Spleen (tissue), 13 donors: ENCODE measurements at places on chromosomes 3 and 15. TPM values are rescaled to one million over a fixed set of nuclear protein-coding genes. Genes with fewer than 3 reads are reported as not detected.

Gene CERS3
- total RNA-seq = not detected

Gene INSYN1
- 0.52 TPM for total RNA-seq

Gene LYZL4
- not detected for total RNA-seq

Gene SLC2A2
- total RNA-seq = not detected

Gene KBTBD12
- not detected for total RNA-seq

- no peaks in the 10 kb centered on the region for H3K27me3 ChIP-seq
- H3K4me1 ChIP-seq = no peaks in the 10 kb centered on the region
- H3K36me3 ChIP-seq = no peaks in the 10 kb centered on the region
- no peak overlapping the region for H3K27ac ChIP-seq
- no peak for DNase-seq
Observed at GRCh38 chr15:24696842-24697241, 21.3 kb downstream of the NPAP1 start.

- no peaks in the 10 kb centered on the region for H3K36me3 ChIP-seq
- peaks cover 40% of the 10 kb centered on the region for H3K27me3 ChIP-seq
- no peak for DNase-seq
- peak overlapping the region; percentile 83 for H3K4me3 ChIP-seq
- peak overlapping the region; percentile 92 for H3K27ac ChIP-seq
- peaks cover 56% of the 10 kb centered on the region for H3K4me1 ChIP-seq
Observed at GRCh38 chr3:159765030-159765859, 223.4 kb upstream of the IL12A start.

DNA sequence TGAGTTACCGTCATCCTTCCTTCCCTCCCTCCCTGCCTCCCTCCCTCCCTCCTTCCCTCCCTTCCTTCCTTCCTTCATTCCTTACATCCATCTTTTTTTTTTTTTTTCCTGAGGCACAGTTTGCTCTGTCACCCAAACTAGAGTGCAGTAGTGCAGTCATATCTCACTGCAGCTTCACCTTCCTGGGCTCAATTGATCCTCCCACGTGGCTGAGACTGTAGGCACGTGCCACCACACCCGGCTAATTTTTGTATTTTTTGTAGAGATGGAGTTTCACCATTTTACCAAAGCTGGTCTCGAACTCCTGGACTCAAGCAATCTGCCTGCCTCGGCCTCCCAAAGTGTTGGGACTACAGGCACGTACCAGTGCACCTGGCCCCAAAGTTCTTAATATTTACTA lies 25.8 kb downstream of the USP3 start:
- H3K27ac ChIP-seq = no peak overlapping the region
- DNase-seq = no peak
- H3K4me1 ChIP-seq = peaks cover 40% of the 10 kb centered on the region
- no peaks in the 10 kb centered on the region for H3K27me3 ChIP-seq

DNA sequence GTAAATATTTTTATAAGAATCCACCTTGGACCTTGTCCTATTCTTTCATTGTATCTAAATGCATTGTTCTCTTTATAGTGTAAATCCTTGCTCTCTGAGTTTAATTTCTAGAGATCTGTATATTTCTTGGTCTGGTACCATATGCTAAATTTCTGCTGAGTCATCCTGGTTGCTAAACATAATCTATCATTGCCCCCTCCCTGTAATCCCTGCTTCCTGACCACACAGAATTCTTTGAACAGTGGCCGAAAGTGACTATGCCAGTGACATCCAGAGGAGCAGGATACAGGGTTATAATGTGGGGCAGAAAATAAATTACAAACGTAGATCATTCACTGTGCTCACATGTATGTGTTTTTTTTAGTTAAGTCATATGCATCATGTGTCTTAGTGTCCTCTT lies 143.1 kb downstream of the DIPK2A start:
- H3K27me3 ChIP-seq = no peaks in the 10 kb centered on the region
- H3K4me3 ChIP-seq = no peak overlapping the region
- no peak overlapping the region for H3K27ac ChIP-seq
- H3K36me3 ChIP-seq = no peaks in the 10 kb centered on the region

GRCh38 chr3:176514297-176514696 lies 683.0 kb downstream of the TBL1XR1 start:
- no peaks in the 10 kb centered on the region for H3K36me3 ChIP-seq
- DNase-seq = no peak
- no peak overlapping the region for H3K27ac ChIP-seq
- no peaks in the 10 kb centered on the region for H3K4me1 ChIP-seq
- no peaks in the 10 kb centered on the region for H3K27me3 ChIP-seq
- no peak overlapping the region for H3K4me3 ChIP-seq

DNA sequence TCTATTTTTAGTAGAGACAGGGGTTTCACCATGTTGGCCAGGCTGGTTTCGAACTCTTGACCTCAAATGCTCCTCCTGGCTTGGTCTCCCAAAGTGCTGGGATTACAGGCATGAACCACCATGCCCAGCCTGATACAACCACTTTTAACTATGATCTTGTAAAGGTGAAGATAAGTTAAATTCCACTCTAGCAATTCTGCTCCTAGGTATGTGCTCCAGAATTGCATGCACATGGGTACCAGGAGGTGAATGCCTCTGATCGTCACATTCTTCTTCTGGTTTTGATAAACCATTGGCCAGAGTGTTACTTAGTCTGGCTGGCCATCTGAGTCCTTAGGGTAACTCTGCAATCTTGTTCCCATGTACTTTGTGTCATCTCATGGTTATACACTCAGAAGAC lies 22.3 kb downstream of the CSPG5 start:
- no peaks in the 10 kb centered on the region for H3K36me3 ChIP-seq
- H3K4me3 ChIP-seq = no peak overlapping the region
- H3K4me1 ChIP-seq = no peaks in the 10 kb centered on the region
- no peaks in the 10 kb centered on the region for H3K27me3 ChIP-seq
- DNase-seq = no peak

DNA sequence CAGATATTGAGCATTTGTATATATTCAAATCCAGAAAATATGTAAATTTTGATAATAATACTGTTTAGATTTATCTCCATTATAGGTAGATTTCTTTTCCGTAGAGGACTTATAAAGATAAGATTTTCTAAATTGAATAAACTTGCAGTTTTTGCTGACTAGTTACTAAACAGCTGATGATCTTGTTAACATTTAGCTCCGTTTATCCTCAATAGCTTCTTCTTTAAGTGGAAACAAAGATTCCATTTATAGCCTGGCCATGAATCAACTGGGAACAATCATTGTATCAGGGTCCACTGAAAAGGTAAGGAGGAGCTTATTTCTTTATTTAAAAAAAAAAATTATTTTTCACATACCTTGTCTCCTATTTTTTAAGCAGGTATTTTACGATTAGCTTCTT lies 16.7 kb downstream of the WDR48 start:
- H3K4me3 ChIP-seq = no peak overlapping the region
- no peak for DNase-seq
- H3K27me3 ChIP-seq = no peaks in the 10 kb centered on the region

DNA sequence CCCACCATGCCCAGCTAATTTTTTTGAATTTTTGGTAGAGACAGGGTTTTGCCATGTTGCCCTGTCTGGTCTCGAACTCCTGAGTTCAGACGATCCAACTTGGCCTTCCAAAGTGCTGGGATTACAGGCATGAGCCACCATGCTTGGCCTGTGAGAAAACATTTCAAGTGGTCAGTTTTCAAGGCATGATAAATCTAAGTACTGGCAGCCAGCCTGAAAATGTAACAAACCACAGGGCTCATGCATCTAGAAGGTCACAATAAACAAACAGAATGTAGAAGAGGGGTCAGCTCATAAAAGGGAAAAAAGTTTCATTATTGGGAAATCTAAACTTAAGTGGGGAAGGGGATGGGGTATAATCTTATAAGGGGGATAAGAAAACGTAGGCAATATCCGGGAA lies 39.9 kb downstream of the PPCDC start:
- H3K36me3 ChIP-seq = peaks cover 5% of the 10 kb centered on the region
- no peak for DNase-seq
- H3K27ac ChIP-seq = no peak overlapping the region

GRCh38 chr15:68279779-68280753 lies 2.5 kb downstream of the FEM1B start:
- peak overlapping the region; percentile 98 for H3K27ac ChIP-seq
- peak overlapping the region; percentile 88 for H3K4me3 ChIP-seq
- peaks cover 12% of the 10 kb centered on the region for H3K36me3 ChIP-seq
- no peaks in the 10 kb centered on the region for H3K27me3 ChIP-seq
- H3K4me1 ChIP-seq = peaks cover 77% of the 10 kb centered on the region

GRCh38 chr3:49717959-49718857 lies 1.3 kb downstream of the AMIGO3 start:
- H3K4me3 ChIP-seq = peak overlapping the region; percentile 68
- peaks cover 41% of the 10 kb centered on the region for H3K36me3 ChIP-seq
- peak; percentile 85 for DNase-seq
- H3K27ac ChIP-seq = no peak overlapping the region
- no peaks in the 10 kb centered on the region for H3K27me3 ChIP-seq

DNA sequence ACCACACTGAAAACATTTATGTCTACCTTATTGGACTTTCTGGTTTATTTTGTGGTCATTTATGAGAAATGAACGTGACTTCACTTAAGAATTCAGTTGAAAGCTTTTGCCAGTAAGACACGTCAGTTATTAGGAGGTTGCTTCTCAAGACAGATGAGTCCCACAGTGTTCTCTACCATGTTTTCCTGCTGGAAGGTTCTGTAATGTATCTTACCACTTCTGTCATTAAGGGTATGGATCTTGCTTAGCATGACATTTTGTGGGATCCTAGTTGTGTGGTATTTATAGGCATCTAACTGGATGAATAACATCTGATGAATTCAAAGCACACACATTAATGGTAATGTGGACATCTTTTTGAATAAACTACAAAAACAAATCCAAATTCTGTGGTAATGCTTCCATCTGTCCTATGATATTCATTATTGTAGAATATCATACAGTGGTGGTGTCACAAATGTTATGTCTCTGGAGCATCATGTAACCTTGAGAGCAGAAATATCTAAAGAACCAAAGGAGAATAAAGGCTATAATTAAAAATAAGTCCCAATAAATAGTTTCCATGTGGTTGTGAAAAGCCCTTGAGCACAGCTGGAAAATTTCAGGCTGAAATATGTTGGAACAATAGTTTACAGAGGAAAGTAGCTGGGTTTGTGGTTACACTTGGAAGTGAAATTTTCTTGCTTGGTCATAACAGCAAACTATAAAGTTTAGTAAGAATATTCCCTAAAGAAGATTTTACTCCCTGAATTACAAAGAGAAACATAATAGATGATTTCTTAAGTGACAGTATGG lies 61.5 kb downstream of the C3orf38 start:
- no peak for DNase-seq
- H3K4me3 ChIP-seq = no peak overlapping the region
- no peak overlapping the region for H3K27ac ChIP-seq
- no peaks in the 10 kb centered on the region for H3K4me1 ChIP-seq

DNA sequence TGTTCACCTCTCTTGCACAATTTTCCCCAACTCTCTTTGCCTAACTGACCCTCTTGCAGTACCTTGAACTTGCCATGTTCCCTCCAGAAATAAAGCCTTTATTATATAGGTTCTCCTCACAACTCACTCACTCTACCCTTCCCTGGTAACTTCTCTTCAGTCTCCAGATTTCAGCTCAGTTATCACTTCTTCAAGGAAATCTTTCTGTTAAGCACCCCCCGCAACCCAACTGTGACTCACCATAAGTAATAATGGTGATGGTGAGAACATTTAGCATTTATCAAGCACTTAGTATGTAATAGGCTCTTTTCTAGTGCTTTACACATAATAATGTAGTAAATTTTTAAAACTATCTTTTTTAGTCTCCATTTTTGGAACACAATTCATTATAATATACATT lies 8.1 kb upstream of the OR5K1 start:
- H3K4me3 ChIP-seq = no peak overlapping the region
- no peaks in the 10 kb centered on the region for H3K36me3 ChIP-seq
- no peak for DNase-seq
- no peak overlapping the region for H3K27ac ChIP-seq
- H3K4me1 ChIP-seq = no peaks in the 10 kb centered on the region

DNA sequence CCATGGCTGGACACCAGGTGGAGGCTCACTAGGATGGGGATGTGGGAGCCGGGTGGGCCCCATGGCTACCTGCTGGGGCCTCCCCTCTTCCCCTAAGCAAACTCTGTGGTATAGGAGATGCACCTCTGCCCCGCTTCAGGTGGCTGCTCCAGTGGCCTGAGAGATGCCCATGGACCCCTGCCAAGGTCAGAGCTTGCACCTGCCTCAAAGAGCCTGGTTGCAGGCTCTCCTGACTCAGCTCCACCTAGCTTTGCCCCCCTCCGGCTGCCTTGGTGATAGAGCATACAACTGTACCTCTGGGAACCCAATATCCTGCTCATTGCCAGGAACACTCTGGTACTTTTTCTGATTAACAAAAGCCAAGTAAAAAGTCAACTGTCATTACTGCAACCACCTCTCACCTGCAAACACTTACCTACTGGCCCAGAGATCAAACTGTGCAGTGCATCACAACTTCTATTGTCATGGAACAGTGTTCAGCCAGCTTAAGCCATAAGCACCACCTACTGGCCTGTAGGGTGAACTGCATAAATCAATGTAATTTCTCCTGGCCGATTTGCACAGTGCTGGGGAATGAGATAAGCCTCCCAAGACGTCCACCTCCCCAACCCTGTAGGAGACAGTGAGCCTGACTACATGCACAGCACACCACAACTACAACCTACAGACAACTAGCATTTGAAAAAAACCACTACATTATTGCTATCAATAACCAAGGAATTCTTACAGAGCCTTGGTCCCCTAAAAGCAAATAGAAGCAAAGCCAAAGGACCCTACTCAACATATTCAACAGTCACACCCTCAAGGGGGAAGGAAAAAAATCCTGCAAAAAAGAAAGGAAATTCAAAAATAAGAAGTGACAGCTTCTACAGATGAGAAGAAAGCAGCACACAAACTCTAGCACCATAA lies 352.4 kb upstream of the ARHGEF26 start:
- H3K4me1 ChIP-seq = no peaks in the 10 kb centered on the region
- no peak overlapping the region for H3K27ac ChIP-seq
- peak; percentile 71 for DNase-seq

- no peaks in the 10 kb centered on the region for H3K4me1 ChIP-seq
- no peaks in the 10 kb centered on the region for H3K36me3 ChIP-seq
- no peak for DNase-seq
- no peaks in the 10 kb centered on the region for H3K27me3 ChIP-seq
- no peak overlapping the region for H3K4me3 ChIP-seq
Observed at GRCh38 chr3:192802957-192803899, 75.9 kb upstream of the FGF12 start.

DNA sequence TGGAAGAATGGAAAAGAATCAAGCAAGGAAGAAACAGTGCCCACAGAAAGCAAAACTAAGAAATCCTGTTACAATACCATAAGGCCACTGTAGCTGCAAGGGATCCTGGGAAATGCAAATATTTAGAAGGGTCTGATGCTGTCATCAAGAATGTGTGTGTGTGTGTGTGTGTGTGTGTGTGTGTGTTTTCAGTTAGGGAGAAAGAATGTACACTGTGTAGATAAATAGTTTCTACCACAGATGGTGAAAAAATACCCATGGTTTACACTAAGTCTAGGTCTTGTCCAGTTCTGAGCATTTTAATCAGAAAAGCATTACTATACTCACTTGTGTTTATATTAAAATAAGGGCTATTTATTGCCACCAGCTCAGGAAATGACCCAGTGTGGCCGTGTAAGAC lies 355.0 kb downstream of the RBMS3 start:
- H3K36me3 ChIP-seq = no peaks in the 10 kb centered on the region
- no peak for DNase-seq
- H3K27ac ChIP-seq = no peak overlapping the region
- H3K4me1 ChIP-seq = no peaks in the 10 kb centered on the region
- H3K4me3 ChIP-seq = no peak overlapping the region

- no peaks in the 10 kb centered on the region for H3K4me1 ChIP-seq
- no peak for DNase-seq
- no peak overlapping the region for H3K4me3 ChIP-seq
- H3K27me3 ChIP-seq = no peaks in the 10 kb centered on the region
- H3K36me3 ChIP-seq = no peaks in the 10 kb centered on the region
Observed at GRCh38 chr3:188839187-188839695, 332.5 kb upstream of the TPRG1 start.

GRCh38 chr3:50263478-50264382 lies 5.2 kb upstream of the SEMA3B start:
- peaks cover 9% of the 10 kb centered on the region for H3K36me3 ChIP-seq
- no peaks in the 10 kb centered on the region for H3K27me3 ChIP-seq
- H3K4me1 ChIP-seq = peaks cover 16% of the 10 kb centered on the region
